Right atrium auricular region (tissue), 2 donors: ENCODE measurements at places on chromosomes 6 and 20. TPM values are rescaled to one million over a fixed set of nuclear protein-coding genes. Genes with fewer than 3 reads are reported as not detected.

The ADGRG6 gene
- total RNA-seq: 20.6 TPM

DNA sequence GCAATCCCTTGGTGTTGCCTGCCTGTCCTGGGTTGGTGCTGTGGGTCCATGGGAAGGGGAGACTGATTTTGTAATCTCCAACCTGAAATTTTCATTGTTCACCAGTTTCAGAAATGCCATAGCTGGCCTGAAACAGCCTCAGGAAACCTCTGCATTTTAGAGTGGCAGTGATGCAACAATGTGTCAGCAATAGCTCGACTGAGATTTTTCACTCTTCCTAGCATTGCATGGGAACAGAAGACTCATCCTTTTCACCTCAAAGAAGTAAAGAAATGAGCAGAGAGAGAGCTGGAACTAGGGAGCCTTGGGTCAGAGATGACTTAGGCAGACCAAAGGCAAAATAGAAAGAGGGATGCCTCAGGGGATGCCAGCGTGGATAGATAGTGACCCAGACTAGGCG lies 23.7 kb upstream of the TMEM14A start:
- DNase-seq: no peak

DNA sequence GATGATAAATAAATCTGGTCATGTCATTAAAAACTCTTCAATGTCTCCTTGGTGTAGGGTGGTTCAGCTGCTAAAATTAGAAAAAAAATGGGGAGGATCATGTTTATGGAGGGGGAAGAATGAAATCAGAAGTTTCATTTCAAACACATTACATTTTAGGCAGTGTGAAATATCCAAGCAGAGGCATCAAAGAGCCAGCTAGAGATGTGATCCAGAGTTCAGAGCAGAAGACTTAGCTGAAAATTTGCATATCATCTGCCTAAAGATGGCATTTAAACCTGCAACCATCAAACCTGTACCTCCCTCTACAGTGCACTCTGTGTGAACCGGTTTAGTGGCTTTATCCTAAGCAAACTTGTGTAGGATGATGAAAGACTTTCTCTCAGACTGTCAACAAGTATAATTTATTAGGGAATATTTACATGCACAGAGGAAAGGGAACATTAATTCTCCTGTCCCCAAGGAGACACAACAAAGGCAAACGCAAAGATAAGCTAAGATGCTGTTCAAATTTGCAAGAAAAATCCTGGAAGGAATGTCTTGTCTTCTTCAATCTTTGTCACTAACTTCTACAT lies 84.8 kb upstream of the PLEKHG1 start:
- no peak for DNase-seq

- no peak for DNase-seq
These were observed 181.2 kb upstream of the FOXQ1 start for GRCh38 chr6:1130709-1131108.

DNA sequence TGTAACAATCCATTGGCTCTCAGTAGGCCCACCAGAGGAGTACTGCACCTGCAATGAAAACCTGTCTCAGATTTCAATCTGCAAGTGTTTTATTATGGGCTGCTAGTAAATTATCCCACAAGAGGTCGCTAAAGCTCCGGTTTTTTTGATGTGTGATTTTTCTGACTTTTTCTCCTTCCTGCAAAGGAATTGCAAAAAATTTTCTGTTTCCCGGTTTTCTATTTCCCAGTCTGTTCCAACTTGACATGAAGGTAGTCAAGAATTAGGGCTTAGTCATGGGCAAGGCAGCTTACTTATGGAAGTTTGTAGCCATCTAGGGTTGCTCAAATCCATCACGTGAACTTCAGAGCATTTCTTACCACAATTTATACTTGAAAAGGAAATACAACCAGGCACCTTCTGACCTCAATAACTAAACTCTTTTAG lies 38.5 kb upstream of the AHI1 start:
- DNase-seq: no peak

The CALHM5 gene
- 3.4 TPM for total RNA-seq

- DNase-seq: no peak
These were observed 64.9 kb upstream of the AFDN start for GRCh38 chr6:167761794-167762258.

The ERVFRD-1 gene
- not detected for total RNA-seq

DNA sequence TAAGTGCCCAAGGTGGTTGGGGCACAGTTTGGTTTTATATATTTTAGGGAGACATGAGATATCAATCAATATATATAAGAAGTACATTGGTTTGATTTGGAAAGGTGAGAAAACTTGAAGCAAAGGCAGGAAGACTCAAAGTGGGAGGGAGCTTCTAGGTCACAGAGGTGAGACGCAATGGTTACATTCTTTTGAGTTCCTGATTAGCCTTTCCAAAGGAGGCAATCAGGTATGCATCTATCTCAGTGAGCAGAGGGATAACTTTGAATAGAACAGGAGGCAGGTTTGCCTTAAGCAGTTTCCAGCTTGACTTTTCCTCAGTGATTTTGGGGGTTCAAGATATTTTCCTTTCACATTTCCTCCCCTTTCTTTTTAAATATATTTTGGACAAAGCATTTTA lies 58.0 kb upstream of the SLC35F1 start:
- DNase-seq: no peak

GRCh38 chr20:12180107-12180661 lies 262.5 kb downstream of the BTBD3 start:
- no peak for DNase-seq

The MLIP gene
- total RNA-seq: 170 TPM

DNA sequence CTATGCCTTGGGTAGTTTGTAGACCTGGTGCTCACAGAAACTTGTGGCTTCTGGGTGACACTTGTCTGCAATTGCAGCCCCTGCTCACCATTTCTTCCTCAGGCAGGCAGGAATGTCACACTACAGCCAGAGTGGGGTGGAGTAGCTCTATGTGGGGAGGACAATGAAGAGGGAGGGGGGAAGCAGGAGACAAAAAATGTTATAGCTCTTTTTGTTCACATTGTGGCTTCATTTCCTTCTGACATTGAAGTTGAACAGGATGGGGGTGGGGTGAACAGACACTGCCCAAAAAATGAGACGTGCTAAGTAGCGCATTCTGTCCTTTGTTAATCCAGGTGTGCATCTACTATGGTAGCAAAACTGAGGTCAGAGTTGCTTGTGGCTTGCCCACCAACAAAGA lies at the start of gene THEMIS:
THEMIS (minus strand) TSS at position 124 of the 400 bp plus-strand sequence. CDS start 126 bp downstream, outside the sequence.
- DNase-seq: no peak

The SOX18 gene
- total RNA-seq: 15.1 TPM

- DNase-seq: no peak
These were observed 148.5 kb downstream of the PHACTR3 start for GRCh38 chr20:59752704-59753460.
